ENCODE measurements at places on chromosomes 3 and 15.
A peak's percentile ranks its signal among the peaks of the same experiment; 100 is the strongest.

DNA sequence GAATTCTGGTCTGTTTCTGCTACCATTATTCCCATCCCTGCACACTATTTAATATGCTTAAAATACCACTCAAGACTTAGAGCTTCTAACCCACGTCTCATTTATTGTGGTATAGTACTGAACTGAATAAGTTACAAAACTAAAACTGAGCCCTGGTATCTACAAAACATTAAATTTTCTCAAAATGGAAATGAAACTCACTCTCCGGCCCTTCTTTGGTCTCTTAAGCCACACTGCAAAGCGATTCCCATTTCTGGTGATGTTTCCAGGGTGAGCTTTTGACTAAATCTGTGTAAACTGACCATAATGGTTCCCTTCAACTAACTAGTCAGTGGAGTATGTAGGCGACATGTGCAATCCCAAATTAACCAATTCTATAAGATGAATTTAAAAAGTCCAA lies 18.6 kb downstream of the KPNA4 start:
- DNase-seq: no peak

- no peak for DNase-seq
Observed at GRCh38 chr3:184262764-184263179, 1.4 kb upstream of the CAMK2N2 start.

DNA sequence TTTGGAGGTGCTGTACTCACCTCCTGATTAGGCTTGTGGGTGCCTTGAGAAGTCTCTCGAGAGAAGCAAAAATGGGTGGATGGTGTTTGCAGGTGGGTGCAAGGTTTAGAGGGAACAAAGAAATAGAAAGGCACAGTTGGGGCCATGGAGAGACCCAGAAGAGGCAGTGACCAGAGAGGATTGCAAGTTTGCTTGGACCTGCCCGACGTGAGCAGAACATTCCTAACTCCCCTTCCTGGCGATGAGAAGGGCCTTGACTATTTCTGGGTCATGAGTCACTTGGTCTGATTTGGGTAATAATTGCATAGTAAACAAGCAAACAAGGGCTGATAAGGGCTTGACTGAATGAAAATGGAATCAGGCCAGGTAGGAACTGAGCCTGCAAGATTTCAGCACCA lies 7.0 kb upstream of the CTSH start:
- DNase-seq: no peak

GRCh38 chr3:111285694-111286093 lies 214.1 kb downstream of the NECTIN3 start:
- no peak for DNase-seq

GRCh38 chr3:58560771-58561311 lies 16.4 kb downstream of the FAM107A start:
- peak; percentile 33 for DNase-seq

DNA sequence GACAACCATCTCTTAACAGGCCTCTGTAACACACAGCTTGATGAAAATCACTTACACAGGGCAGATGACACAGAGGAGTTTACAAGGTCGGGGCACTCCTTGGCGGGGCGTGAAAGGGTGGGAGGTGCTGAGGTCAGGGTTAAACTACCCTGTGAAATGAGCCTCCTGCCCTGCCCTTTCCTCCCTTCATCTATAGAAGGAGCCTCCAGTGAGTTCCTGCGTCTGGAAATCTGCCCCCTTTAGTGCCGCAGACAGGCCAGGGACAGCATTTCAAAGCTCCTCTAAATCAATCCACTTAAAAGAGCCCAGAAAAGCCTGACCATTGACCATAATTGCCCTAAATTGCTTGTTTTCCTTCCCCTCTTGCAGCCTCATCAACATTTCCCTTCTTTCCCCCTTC lies 1.9 kb downstream of the ROBO1 start:
- peak; percentile 12 for DNase-seq

DNA sequence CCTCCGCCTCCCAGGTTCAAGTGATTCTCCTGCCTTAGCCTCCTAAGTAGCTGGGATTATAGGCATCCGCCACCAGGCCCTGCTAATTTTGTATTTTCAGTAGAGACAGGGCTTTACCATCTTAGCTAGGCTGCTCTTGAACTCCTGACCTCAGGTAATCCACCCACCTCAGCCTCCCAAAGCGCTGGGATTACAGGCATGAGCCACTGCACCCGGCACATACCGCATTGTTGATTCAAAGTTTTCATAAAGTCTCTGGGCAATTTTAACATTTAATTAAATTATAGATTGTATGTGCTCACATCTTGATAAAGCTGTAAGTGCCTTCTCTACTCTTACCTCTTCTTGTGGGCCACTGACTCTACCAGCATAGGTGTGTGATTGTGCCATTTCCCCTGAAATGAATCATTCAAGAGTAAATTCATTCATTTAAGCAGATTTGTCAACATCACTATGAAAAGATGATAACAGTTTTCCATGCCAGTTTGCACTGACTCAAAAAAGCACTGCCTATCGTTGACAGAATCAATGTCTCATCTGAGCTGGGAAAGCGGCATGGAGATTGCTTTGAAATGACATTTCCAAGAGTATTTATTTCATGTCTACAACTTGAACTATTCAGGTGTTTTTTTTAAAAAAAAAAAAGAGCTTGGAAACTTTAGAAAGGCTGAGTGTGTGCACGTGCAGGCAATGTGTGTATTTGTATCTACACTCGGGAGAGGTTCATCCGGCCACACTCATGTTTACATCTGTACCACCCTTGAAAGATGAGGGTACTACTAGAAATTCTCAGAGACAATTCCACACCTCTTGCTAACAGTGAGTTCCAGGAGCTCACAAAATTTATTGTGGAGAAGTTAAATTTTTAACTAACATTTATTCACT lies 3.5 kb downstream of the BCL2A1 start:
- no peak for DNase-seq

DNA sequence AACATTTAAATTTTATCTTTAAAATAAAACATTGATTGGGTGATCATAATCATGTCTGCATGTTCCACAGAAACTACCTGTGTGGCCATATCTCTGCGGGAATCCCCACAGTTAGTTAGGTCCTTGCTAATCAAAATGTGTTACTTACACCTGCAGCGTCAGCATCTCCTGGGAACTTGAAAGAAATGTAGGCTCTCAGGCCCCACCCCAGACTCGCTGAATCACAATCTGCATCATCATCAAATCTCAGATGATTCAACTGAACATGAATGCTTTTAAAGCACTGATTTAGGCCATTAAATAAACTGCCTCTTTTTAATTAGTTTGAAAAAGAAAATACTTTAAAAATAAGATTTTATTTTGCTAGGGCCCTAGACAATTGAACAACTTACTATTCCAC lies 577.8 kb downstream of the PYDC2 start:
- no peak for DNase-seq

DNA sequence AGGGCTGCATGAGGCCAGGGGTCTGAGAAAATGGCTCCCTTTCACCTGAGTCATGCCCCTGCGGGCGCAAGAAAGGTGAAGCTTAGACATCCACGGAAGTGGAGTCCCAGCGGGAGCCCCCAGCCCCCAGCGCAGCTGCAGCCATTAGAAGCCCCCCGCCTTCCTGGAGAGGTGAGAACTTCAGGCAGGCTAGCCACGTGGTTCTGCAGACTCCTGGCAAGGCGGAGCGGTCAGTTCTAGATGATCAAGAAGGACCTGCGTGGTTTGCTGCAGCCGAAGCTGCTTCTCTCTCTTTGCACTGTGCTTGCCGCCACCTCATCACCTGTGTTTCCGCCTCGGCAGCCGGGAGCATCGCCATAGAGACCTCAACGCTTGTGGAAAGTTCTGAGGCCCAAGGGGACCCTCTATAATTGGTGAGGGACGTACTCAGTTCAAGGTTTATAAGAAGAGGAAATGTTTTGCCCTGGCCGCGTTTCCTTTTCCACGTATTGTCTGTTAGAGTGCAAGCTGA lies 15.8 kb upstream of the KCNMB3 start:
- DNase-seq: no peak

DNA sequence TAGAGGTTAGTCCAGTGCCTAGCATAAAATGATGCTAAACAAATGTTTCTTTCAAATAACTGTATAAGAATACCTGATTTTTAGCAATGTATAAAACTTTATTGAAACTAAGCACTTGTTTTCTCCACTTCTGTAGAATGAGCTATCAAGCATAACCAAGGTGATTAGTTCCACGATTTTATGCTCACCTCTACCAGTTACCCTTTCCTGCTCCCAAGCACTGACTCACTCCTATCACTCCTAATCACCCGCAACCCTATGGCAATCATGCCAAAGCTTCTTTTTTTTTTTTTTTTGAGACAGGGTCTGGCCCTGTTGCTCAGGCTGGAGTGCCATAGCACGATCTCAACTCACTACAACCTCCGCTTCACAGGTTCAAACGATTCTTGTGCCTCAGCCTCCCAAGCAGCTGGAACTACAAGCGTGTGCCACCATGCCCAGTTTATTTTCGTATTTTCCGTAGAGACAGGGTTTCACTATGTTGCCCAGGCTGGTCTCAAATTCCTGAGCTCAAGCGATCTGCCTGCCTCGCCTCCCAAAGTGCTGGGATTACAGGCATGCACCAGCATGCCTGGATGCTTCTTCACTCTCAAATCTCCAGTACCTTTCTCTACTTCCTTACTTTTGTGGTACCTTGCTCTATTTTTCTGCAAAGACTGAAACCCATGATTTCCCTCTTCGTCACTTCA lies 3.9 kb downstream of the HSPBAP1 start:
- no peak for DNase-seq

GRCh38 chr3:161137260-161137659 lies 32.1 kb upstream of the B3GALNT1 start:
- DNase-seq: no peak

- DNase-seq: no peak
Observed at GRCh38 chr3:187186801-187187421, 10.4 kb upstream of the RTP1 start.

DNA sequence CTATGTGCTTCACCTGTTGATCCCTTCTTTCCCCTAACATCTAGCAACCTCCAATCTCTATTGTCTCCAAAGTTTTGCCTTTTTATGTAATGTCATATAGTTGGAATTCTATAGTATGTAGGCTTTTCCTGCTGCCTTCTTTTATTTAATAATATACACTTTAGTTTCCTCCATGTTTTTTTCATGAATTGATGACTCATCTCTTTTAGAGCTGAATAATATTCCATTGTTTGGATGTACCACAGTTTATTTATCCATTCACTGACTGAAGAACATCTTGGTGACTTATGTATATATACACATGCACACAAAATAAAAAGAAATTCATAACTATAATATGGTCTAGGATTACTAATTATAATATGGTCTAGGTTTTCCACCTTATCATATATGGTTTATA lies 1314.2 kb downstream of the OTOL1 start:
- no peak for DNase-seq

DNA sequence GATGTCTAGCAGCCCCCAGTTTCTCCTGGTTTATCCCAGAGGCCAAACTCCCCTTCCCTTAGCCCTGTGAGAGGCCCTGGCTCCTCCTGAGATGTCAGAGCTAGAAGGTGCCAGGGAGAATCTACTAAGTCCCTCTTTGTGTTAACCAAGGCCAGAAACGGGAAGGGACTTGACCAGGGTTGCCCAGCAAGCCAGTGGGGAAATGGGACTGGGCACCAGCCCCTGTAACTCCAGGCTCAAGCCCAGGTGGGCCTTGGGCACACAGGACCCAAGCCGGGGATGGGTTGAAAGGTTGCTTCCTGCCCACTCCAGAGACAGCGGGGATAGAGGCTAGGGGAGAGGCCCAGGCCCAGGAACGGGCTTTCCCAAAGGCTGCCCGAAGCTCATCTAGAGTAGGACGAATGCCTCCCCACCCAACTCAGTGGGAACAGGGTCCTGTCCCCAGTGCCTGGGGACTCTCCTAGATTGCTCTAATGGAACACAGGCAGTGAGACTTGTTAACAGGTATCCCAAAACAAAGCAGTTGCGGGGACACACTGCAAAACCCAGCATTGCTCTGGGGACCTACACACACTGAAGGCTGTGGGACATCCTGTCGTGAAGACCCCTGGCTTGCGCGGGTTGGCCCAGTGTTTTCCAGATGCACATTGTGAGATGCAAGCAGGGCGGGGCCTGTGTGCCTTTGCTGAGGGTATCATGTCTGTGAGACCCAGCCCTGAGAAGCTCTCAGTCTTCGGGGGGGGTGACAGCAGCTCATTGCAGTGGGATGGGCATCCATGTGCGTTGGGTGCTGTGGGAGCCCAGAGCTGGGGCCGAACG lies 12.9 kb upstream of the TXNRD3 start:
- DNase-seq: no peak

DNA sequence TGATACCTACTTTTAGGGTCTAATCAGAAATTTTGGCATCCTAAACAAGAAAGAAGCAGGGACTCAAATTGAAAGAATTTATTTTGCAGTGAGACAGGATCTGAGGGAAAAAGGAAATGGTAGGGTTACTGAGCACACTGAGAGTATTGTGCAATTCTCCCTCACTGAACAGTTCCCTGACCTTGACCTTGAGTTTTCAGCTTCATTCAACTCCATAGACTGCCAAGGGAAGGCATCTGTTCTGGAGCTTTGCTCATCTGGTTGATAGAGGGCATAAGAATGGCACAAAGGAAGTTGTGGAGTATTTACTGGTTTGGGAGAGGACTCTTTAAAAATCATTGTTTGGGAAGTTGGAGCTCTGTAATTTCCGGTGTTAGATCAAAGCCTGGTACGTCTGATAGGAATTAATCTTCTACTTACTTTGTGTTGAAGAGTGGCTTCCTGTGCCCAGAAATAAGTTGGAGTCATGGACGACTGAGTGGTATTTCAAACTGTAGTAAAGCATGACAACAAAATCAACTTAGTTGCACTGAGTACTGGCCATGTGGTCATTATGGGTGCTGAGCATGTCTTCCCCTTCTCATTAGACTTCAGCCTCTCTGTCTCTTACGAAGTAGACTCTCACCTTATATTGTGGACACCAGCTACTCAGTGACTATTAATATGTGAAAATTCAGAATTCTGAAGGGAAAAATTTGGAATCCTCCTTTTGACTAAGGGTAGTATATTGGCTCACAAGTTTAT lies 40.8 kb downstream of the CLDN1 start:
- DNase-seq: no peak

DNA sequence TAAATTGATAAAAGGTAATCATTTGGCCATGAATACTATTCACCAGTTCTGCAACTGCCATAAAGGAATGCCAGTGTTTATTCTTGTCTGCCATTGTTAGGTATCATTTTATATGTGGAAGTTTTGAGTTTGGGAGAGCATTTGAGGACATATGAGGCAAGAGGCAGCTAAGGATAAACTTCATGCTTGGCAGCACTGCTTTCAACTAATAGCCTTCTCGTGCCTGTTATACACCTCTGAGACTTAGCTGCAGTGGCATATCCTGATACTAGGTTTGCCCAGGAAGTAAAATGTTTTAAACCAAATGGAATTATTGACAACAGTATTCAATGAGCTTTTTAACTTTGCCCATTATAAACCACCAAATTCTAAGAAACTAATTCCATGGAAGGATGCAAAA lies 126.0 kb upstream of the DPH6 start:
- DNase-seq: no peak

GRCh38 chr3:175279457-175279856 lies 420.3 kb downstream of the NAALADL2 start:
- no peak for DNase-seq

DNA sequence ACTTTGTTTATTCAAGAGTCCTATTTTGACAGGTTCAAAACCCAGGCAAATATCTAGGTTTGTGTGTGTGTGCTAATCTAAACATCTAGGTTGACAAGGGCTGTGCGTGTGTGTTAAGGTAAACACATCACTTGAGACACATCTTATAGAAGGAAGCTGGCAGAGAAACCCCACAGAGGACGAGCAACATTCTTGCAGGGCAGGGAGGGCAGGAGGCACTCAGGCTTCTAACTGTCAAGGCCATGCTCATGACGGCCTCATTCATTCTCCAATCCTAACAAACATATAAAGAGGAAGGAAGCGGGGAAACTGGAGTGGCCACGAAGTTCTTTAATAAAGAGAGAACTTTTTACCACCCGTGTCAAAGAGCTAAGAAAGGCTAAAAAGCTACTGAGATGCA lies 43.4 kb downstream of the SLCO2A1 start:
- DNase-seq: no peak

GRCh38 chr3:151351219-151351618 lies 21.9 kb upstream of the P2RY13 start:
- DNase-seq: no peak
